ENCODE measurements at places on chromosomes 5 and 9. TPM values are rescaled to one million over a fixed set of nuclear protein-coding genes. Genes with fewer than 3 reads are reported as not detected.

GRCh38 chr5:149113669-149114068 lies 27.6 kb upstream of the ABLIM3 start:
- H3K27me3 ChIP-seq = peaks cover 11% of the 10 kb centered on the region
- no peaks in the 10 kb centered on the region for H3K36me3 ChIP-seq
- no peak overlapping the region for H3K27ac ChIP-seq
- H3K4me1 ChIP-seq = peaks cover 7% of the 10 kb centered on the region
- DNase-seq = no peak
- H3K4me3 ChIP-seq = no peak overlapping the region

- H3K4me3 ChIP-seq = no peak overlapping the region
- H3K27ac ChIP-seq = no peak overlapping the region
- DNase-seq = no peak
- no peaks in the 10 kb centered on the region for H3K4me1 ChIP-seq
- H3K27me3 ChIP-seq = no peaks in the 10 kb centered on the region
Measured at GRCh38 chr9:29422438-29422837, 1849.2 kb upstream of the C9orf72 start.

DNA sequence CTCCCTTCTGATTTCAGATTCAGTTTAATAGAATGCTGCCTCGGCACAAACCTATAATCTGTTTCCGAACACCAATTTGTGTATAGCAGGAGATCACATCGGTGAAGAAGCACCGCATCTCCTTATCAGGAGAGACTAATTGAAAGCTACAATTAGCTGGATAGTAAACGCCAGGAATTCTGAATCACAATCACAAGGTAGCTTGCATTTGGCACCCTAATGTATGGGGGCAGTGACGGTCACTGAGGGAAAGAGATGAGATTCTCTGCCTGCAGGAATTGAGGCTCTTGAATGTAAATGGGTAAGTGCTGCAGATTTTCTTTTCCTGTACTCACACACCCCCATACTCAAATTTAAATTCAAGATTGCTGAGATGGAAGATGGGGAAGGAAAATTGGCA lies 373.6 kb upstream of the ZNF608 start:
- H3K36me3 ChIP-seq = no peaks in the 10 kb centered on the region
- no peak overlapping the region for H3K4me3 ChIP-seq
- H3K27ac ChIP-seq = no peak overlapping the region
- no peaks in the 10 kb centered on the region for H3K27me3 ChIP-seq
- no peak for DNase-seq

GRCh38 chr5:151317871-151318270 lies 14.3 kb upstream of the SLC36A3 start:
- H3K4me1 ChIP-seq = no peaks in the 10 kb centered on the region
- no peak for DNase-seq
- H3K4me3 ChIP-seq = no peak overlapping the region
- no peak overlapping the region for H3K27ac ChIP-seq

- no peaks in the 10 kb centered on the region for H3K36me3 ChIP-seq
- no peaks in the 10 kb centered on the region for H3K4me1 ChIP-seq
- DNase-seq = no peak
- H3K4me3 ChIP-seq = no peak overlapping the region
- no peaks in the 10 kb centered on the region for H3K27me3 ChIP-seq
- H3K27ac ChIP-seq = no peak overlapping the region
Measured at GRCh38 chr9:101912698-101913097, 174.3 kb upstream of the GRIN3A start.

GRCh38 chr9:136247947-136248637 lies 2.5 kb upstream of the QSOX2 start:
- no peak overlapping the region for H3K27ac ChIP-seq
- H3K4me3 ChIP-seq = no peak overlapping the region
- peaks cover 4% of the 10 kb centered on the region for H3K27me3 ChIP-seq
- H3K36me3 ChIP-seq = no peaks in the 10 kb centered on the region
- DNase-seq = no peak

DNA sequence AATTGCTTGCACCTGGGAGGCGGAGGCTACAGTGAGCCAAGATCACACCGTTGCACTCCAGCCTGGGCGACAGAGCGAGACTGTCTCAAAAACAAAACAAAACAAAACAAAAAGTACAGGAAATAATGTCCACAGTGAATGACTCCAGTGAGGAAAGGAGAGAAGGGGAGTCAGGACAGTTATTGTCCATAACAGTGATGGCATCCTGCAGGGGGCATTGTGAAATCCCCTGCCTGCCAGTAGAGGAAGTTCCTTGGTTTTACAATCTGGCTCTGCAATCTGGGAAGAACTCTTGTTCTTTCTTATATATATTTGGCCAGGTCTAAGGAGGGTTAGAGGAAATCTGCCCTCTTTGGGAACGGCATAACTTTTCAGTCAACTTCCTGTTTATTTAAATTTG lies 8.2 kb downstream of the SH3GL2 start:
- no peaks in the 10 kb centered on the region for H3K27me3 ChIP-seq
- H3K27ac ChIP-seq = no peak overlapping the region
- H3K4me1 ChIP-seq = no peaks in the 10 kb centered on the region
- DNase-seq = no peak

DNA sequence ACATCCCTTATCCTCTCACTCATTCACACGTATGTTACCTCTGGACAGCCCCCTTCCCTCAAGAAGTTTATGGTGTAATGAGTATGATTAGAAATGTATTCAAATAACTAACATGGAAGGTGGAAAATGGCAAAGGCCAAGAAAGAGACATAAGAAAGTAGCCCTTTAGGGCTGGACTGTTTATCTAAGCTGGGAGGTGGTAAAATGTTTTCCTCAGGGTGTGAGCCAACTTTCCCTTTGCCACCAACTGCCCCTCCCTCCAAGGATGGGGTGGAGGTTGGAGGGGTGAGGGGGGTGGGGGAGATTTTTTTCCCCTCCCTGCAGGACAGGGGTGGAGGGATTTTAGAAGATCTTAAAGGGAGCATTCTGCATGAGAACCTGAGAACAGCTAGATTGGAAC lies 8.2 kb downstream of the SLC45A2 start:
- H3K36me3 ChIP-seq = no peaks in the 10 kb centered on the region
- peaks cover 10% of the 10 kb centered on the region for H3K4me1 ChIP-seq
- no peak overlapping the region for H3K4me3 ChIP-seq
- H3K27me3 ChIP-seq = no peaks in the 10 kb centered on the region

DNA sequence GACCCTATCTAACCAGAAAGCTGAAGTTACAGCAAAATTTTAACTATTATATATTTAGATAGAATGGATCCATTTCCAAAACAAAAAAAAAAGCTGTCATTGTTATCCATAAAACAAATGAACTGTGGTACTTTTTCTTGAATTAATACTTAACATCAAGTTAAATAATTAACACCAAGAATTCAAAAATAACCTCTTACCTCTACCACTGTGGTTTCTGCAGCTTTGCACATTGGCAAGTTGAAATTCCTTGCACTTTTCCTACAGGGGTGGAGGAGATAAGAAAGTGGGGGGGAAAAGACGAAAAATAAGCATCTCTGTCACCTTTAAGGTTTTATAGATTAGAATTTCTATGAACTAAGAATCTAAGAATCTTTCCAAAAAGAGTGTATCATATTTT lies 30.0 kb downstream of the OXCT1 start:
- no peak overlapping the region for H3K27ac ChIP-seq
- H3K36me3 ChIP-seq = peaks cover 40% of the 10 kb centered on the region
- peaks cover 6% of the 10 kb centered on the region for H3K4me1 ChIP-seq
- no peak for DNase-seq
- H3K27me3 ChIP-seq = no peaks in the 10 kb centered on the region
- H3K4me3 ChIP-seq = no peak overlapping the region

DNA sequence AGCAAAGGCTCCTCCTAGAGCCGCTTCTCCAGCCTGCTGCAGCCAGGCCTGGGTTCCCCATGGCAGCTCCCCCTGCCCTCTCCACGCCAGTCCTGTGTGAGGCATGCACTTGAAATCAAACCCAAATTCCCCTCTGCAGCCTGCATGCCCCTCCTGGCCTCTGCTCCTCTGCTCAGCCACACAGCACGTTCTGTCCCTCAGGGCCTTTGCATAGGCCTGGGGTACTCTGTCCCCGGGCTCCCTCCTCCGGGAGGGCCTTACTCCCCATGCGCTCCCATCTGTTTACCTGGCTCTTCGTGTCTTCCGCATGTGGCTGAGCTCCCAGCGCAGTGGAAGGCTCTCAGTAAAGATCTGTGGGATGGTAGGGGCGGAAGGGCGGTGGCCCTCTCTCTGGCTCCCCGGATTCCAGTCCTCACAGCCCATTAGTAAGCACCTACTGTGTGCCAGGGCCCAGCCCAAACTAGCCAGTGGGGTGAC lies 203.5 kb upstream of the IER5L start:
- H3K4me3 ChIP-seq = no peak overlapping the region
- H3K27me3 ChIP-seq = peaks cover 17% of the 10 kb centered on the region
- no peaks in the 10 kb centered on the region for H3K36me3 ChIP-seq

DNA sequence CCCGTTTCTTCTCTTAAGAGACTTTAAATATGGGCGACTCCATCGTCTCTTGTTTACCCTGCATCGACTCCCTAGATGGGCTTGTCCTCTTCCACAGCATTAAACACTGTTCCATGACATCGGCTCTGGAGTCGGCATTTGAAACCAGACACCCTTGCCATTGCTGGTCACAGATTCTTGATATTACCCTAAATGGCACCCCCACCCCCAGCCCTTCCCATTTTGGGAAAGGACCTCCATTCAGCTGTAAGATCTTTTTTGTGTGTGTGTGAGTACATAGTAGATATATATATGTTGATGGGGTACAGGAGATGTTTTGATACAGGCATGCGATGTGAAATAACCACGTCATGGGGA lies 51.1 kb upstream of the SH3PXD2B start:
- H3K36me3 ChIP-seq = no peaks in the 10 kb centered on the region
- no peak overlapping the region for H3K27ac ChIP-seq
- peaks cover 7% of the 10 kb centered on the region for H3K27me3 ChIP-seq
- no peaks in the 10 kb centered on the region for H3K4me1 ChIP-seq
- no peak overlapping the region for H3K4me3 ChIP-seq
- peak; percentile 9 for DNase-seq

GRCh38 chr5:61030163-61030482 lies 85.1 kb downstream of the NDUFAF2 start:
- no peaks in the 10 kb centered on the region for H3K4me1 ChIP-seq
- H3K27ac ChIP-seq = no peak overlapping the region
- no peaks in the 10 kb centered on the region for H3K27me3 ChIP-seq
- H3K36me3 ChIP-seq = no peaks in the 10 kb centered on the region
- no peak for DNase-seq

GRCh38 chr5:1568201-1568979 lies 44.6 kb upstream of the LPCAT1 start:
- no peaks in the 10 kb centered on the region for H3K4me1 ChIP-seq
- DNase-seq = no peak
- H3K27me3 ChIP-seq = no peaks in the 10 kb centered on the region

DNA sequence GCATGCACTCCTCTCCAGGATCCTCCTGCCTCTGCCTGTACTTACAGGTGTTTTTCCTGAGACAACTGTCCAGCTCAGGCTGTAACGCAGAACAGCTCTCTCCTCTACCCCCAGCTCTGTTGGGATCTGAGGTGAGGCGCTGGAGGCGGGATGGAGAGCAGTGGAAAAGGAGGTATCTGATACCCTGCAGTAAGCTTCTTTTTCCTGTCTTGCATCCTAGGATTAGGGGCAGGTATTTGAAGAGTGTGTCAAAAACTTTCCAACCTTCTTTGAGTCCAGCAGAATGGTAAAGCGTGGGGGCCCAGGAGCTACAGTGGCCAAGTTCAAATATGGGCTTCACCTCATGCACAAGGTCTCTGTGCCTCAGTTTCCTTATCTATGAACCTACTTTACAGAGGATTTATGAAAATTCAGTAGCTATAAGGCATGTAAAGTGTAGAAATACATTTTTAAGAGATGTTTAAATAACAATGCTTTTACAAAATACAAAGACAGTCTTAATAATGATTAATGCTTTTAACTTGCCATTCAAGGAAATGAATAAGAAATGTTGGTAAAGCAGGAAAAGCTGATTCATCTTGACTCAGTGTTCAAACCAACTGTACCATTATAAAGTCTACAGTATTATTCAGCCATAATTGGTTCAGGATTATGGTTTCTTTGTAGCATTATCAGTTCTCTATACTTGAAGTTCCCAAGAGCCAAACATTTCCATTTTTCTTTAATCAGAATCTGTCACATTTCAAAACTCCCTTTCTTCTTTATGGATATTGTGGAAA lies 26.1 kb downstream of the MAP1B start:
- no peaks in the 10 kb centered on the region for H3K36me3 ChIP-seq
- peaks cover 57% of the 10 kb centered on the region for H3K27me3 ChIP-seq
- no peak overlapping the region for H3K4me3 ChIP-seq
- no peak overlapping the region for H3K27ac ChIP-seq

- H3K27ac ChIP-seq = no peak overlapping the region
- peaks cover 18% of the 10 kb centered on the region for H3K27me3 ChIP-seq
- no peaks in the 10 kb centered on the region for H3K36me3 ChIP-seq
- no peak overlapping the region for H3K4me3 ChIP-seq
- no peaks in the 10 kb centered on the region for H3K4me1 ChIP-seq
Measured at GRCh38 chr9:98642661-98643312, 65.9 kb downstream of the GABBR2 start.

GRCh38 chr5:141681695-141682641 lies at the start of gene ARAP3:
Gene ARAP3 (minus strand): TSS chr5:141682230. CDS start chr5:141680486, 1,744 bp downstream.
- H3K27ac ChIP-seq = peak within 1 kb of the TSS; percentile 70
- H3K36me3 ChIP-seq = peaks cover 5% of the 10 kb centered on the region
- peaks cover 41% of the 10 kb centered on the region for H3K4me1 ChIP-seq
- peaks cover 5% of the 10 kb centered on the region for H3K27me3 ChIP-seq

DNA sequence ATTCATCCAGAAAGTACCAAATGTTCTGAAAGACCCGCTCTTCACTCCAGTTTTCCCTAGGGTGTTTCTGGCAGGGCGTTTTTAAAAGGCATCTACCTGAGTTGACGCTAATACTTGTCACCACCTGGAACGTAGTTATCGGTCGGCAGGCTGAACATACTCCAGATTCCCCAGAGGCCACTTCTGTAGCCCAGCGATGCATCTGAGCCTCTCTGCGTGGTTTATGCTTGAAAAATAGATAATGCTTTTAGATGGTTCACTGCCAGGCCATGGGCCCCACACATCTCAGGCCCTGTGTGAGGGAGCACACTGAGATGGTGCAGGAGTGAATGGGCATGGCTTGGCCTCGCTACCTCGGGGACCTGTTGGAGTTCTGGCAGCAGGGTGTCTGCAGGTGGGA lies 33.0 kb upstream of the NCS1 start:
- no peak overlapping the region for H3K27ac ChIP-seq
- H3K27me3 ChIP-seq = peaks cover 10% of the 10 kb centered on the region
- DNase-seq = no peak
- H3K4me3 ChIP-seq = no peak overlapping the region

DNA sequence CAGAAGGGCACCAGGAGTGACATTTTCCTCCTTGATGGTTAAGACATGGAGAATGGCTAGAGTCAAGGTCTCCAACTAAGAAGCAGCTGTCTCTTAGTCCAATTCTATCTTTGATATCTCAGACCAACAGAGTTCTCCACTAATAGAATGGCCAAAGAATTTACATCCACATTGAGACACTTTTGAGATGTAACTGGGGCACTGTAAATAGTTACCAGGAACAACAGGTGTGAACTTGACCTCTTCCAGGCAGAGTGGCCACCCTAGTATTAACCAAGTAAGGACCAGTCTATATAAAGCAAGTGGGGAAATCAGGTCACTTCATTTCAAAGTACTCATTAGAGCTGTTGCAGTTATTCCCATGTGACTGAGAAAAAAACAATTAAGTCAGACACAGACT lies 159.7 kb upstream of the RAD23B start:
- no peaks in the 10 kb centered on the region for H3K36me3 ChIP-seq
- no peak for DNase-seq
- no peak overlapping the region for H3K4me3 ChIP-seq
- peaks cover 6% of the 10 kb centered on the region for H3K27me3 ChIP-seq

The ANKRD31 gene
- 0.18 TPM for total RNA-seq

The TAF11L5 gene
- not detected for total RNA-seq

The QRFP gene
- not detected for total RNA-seq

The MLANA gene
- total RNA-seq = not detected

The COL23A1 gene
- 0.18 TPM for total RNA-seq

The NRG2 gene
- not detected for total RNA-seq

The NRARP gene
- total RNA-seq = 0.75 TPM

The ANGPTL2 gene
- 0.08 TPM for total RNA-seq
